Left lobe of liver (tissue), 2 donors: ENCODE measurements at places on chromosomes 1 and 21. TPM values are rescaled to one million over a fixed set of nuclear protein-coding genes. Genes with fewer than 3 reads are reported as not detected.

- DNase-seq = no peak
Measured at GRCh38 chr1:48106049-48106448, 108.9 kb upstream of the TRABD2B start.

KCNJ15 gene
- 1.8 TPM for total RNA-seq

DNA sequence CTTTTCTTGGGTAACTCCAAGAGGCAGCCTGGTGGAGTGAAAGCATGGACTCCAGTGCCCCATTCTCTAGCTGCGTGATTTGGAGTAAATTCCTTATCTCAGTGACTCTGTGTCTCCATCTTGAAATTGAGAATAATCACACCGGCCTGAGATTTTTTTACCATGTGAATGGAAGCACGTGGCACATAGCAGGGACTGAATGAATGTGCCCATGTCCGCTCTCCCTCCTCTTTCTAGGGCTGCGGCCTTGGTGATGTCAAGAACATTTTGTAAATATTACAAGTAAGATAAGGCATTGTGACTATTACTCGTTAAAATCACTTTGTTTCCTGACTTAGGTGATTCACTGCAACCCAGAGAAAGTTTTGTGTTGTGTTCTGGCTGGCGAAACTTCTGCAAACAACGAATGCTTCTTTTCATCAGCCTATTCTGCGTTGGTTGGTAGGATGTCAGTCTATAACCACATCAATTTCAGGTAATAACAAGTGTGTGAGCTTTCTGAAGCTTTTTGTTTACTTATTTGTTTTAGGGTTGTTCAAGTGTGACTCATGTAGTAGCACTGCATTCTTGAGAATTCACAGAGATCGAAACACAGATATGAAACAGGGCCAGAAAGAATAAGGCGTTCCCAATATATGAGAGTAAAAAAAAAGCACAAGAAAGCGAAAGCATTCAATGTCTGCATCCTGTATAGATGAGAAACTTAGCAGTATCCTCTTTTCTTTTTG lies 135.7 kb upstream of the SLC45A1 start:
- no peak for DNase-seq

- no peak for DNase-seq
Measured at GRCh38 chr1:192491804-192492554, 83.6 kb upstream of the RGS1 start.

GRCh38 chr1:210981490-210981889 lies 152.5 kb downstream of the KCNH1 start:
- no peak for DNase-seq

- no peak for DNase-seq
Measured at GRCh38 chr1:235659186-235659771, 9.7 kb upstream of the GNG4 start.

DNA sequence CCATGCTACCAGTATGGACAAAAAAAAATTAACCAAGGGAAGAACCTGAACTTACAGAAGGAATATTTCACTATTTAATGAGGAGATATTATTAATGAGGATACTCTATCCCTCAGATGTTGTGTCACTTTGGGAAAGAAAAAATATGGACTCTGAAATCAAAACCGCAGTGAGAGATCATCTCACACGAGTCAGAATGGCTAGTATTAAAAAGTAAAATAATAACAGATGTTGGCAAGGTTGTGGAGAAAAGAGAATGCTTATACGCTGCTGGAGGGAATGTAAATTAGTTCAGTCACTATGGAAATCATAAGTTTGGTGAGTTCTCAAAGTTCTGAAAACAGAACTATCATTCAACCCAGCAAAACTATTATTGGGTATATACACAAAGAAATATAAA lies 30.9 kb downstream of the TNFSF4 start:
- no peak for DNase-seq

DNA sequence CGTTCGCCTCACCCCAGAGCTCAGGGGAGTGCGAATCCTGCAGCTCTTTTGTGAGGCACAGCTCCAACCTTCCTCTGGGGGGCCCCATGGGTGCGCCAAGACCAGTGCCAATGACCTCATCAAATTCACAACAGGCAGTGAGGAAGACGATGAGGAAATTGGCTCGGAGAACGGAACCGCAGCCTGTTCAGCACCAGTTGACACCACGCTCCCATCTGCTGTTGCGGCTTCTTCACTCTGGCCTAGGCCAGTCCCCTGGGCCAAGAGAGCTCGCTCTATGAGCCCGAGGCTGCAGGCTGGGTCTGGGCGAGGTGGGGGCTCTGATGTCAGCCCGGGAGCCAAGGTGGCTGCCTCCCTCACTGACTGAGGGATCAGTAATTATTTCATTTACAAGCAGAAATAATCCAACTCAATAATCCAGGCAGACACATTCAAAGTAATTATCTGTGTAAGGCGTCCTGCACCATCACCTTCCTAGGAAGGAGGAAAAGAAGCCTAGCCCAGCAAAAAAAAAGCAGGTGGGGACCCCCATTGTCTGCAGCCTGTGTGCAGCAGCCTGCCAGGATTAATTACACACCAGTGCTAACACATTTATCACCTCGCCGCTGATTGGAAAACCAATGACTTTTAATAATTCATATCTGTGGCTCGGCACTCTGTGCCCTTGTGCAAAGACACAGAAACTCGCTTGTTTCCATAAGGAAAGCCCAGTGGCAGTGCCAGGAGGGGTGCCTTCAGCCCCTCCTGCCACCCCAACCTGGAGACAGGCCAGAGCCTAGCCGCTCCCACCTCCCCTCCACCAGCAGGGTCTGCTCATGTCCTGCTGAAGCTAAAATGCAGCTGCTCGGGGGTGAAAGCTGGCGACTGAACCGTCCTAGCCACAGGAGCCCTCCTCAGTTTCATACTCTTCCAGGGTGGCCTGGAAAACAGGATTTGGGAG lies 1.9 kb downstream of the PLEKHA6 start:
- DNase-seq = no peak

- peak; percentile 33 for DNase-seq
Measured at GRCh38 chr21:44379991-44380865, 26.8 kb downstream of the TRPM2 start.

DNA sequence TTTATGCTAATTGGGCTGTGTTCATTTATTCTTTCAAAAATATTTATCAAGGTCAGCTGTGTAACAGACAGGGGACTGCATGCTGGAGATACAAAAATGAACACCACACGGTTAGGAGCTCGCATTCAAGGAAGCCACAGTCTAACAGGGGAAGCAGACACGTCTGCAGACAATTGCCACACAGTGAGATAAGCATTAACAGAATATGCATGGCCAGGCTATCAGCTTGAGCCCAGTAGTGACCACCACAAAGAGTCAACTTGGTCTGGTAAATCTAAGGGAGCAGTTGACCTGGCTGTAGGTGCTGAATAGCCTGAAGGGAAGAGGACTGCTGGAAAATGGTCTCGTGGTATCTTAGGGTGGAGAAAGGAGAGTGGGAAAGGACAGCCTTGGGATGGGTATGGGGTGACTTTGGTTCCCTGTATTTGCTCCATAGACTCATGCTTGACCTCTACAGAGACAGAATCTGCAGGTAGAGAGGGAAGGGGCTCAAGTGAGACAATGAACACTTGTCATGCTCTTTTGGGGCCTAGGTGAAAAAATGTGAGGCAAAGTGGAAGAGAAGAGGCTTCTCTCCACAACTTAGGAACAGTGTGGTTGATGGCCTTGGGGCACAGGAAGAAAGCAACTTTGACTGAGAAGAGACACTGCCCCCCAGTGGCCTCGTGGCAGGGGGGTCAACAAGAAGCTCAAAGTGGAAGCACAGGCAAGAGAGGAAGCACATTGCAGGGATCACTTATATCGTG lies 7.6 kb upstream of the NPL start:
- DNase-seq = peak; percentile 68

SAMD13 gene
- total RNA-seq = 0.23 TPM

GRCh38 chr1:111706921-111707320 lies 32.3 kb downstream of the INKA2 start:
- DNase-seq = no peak

DNA sequence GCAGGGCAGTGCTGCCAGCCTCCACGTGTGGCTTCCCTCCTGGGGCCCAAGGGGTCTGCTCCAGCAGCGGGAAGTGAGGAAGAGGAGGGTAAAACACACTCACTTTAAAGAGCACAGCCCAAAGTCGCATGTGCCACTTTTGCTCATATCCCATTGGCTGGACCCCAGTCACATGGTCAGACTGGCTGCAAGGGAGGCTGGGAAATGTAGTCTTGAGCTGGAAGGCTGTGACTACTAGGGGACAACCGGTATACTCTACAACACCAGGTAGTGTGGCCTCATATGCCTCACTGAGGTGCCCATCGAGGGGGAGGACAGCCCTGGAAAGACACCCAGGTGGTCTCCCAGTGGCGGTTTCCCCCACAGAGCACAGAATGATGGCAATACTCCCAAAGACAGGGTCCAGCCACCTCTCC lies 45.2 kb downstream of the CAMK2N1 start:
- peak; percentile 64 for DNase-seq

DNA sequence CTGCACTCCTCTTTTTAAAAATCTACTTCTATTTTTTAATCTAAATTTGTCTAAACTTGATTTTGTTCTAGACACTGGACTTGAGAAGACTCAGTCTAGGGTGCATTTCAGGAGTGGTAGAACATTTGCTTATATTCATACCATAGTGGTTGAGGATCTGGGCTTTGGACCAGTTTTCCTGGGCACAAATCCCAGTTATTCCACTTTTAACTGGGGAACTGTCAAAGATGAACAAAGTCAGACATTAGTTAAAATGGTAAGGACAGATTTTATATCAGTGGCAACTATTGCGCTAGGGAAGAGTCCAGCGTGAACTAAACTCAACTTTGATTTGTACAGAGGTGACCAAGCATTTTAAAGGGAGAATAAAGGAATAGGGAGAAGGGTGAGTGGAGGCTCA lies 102.4 kb downstream of the FMN2 start:
- DNase-seq = no peak

GNAT2 gene
- total RNA-seq = 0.25 TPM

AQP10 gene
- not detected for total RNA-seq

LCE4A gene
- total RNA-seq = not detected

PER3 gene
- total RNA-seq = 24.3 TPM

LCE2B gene
- total RNA-seq = not detected

AXDND1 gene
- total RNA-seq = not detected

STYXL2 gene
- total RNA-seq = not detected

- DNase-seq = no peak
Measured at GRCh38 chr1:26290122-26290881, 10.4 kb downstream of the SH3BGRL3 start.

- peak; percentile 86 for DNase-seq
Measured at GRCh38 chr1:16960560-16961296, 19.7 kb downstream of the MFAP2 start.

GRCh38 chr1:162185314-162186025 lies 116.0 kb downstream of the NOS1AP start:
- no peak for DNase-seq

- no peak for DNase-seq
Measured at GRCh38 chr1:46244656-46245371, 2.7 kb upstream of the RAD54L start.
